ENCODE measurements at places on chromosomes 11 and 22.

GRCh38 chr11:93002380-93002779, 32.9 kb downstream of the MTNR1B start:
- DNase-seq = no peak

DNA sequence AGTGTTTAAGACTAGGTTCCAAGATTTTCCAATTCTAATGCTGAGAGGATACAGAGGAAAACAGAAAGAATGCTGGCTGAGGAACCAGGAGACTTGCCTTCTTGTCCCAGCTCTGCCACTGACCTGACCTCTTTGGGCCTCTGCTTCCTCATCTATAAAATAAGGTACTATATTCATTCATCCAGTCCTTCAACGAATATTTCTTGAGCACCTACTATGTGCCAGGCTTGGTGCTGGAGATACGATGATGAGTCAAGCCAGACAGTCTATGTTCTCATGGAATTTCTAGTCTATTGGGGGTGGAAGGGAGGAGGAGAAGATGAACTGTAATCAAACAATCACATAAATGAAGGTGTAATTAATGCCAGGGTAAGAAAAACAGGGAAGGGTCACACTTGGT, 27.8 kb upstream of the UPB1 start:
- DNase-seq = no peak

- DNase-seq = no peak
Measured at GRCh38 chr22:22848364-22848866, 39.2 kb upstream of the IGLL5 start.

DNA sequence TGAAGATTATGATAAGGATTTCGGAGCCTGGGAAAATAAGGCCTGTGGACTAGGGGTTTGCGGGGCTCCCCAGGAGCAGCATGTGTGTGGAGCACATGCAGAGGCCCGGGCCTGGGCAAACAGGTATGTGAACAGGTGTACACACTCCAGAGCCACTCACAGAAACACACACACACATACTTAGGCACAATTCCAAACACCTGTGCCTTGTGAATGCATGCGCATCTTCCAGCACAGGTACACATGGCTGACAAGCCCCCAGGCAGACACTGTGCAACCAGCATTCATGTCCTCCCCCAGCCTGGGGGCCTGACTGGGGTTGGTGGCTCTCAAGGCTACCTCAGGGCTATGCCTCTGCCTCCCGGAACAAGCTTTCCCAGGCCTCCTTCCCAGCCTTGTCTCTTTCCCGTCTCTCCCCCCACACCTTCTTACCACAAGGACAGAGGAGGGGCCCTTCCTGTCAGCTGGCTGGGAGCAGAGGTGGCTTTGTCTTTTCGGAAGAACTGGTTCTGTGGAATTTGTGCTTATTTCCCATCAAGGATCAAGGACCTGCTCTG, 2.6 kb upstream of the P2RY6 start:
- no peak for DNase-seq

GRCh38 chr11:74611369-74611861, 19.0 kb downstream of the POLD3 start:
- no peak for DNase-seq

- DNase-seq = no peak
Measured at GRCh38 chr22:44975427-44976262, 34.2 kb downstream of the PHF21B start.

DNA sequence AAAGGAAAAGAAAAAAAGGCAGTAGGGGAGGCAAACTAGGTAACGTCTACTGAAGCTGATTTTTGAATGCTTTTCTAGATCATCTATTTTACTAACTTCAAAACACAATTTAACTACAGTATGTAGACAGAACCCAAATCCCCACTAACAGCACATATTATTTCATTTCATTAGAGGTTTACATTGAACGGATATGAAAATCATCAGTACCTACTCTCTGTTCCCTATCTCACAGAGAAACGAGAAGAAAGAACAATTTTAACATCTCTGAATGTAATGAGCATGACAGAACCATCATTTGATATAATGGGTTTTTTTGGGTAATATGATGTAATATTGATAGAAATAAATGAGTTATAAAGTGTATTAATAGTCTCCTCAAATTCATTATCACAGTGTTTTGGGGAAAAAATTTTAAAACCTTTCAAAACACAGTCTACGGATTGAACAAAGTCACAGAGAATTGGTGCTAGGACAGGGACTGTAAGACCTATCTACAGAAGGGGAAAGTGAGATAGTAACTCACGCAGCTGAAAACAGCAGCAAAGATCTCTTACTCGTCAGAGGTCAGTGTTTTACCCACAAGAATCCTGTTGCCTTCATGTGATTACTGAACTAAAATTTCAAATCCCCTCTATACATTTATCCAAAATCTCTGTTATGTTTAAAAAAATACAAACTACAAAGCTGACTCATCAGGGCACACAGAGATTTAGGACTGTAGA, 77.3 kb downstream of the ZBTB44 start:
- DNase-seq = no peak

DNA sequence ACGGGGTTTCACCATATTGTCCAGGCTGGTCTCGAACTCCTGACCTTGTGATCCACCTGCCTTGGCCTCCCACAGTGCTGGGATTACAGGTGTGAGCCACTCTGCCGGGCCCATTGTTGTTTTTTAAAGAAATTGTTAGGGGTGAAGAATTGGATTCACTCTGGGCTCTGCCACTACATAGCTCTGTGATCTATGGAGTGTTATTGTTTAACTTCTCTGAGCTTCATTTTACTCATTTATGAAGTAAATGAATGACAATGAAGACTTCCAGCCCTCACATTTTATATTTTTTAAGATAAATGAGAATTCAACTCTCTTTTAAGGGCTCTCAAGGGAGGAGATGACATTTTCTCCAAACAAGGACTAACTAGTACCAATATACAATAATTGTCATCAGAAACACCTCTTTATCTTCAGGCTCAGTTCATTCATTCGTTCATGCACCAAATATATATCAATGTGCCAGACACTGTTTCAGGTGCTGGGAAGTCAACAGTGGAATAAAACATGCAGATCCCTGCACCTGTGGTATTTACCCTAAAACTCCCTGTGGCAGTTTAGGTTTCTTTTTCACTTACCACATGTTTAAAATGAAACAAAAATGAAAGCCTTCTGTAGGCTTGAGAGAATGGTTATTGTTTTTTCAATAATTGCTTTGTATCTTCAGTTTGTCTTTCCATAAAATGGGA, 23.5 kb upstream of the GRAMD1B start:
- DNase-seq = no peak

DNA sequence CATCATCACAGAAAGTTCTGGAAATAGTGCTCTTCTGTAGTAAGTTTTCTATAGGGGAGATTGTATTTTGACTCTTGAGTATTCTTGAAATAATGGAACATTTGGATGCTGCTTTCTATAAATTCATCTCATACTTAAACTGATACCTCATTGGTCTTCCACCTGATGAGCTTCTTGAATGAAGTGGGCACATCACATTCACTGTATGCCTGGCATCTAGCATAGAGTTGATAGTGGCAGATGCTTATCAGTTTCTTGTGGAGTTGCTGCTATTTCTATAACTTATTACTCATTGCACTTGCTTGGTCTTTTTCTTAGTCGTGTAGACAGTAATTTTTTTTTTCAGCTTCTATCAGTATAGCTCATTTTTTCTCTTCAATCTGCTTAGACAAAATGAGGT, 5.4 kb downstream of the ATXN10 start:
- DNase-seq = no peak

- peak; percentile 69 for DNase-seq
Measured at GRCh38 chr11:66981976-66982578, 7.0 kb downstream of the C11orf86 start.

GRCh38 chr11:37946155-37946766, 1348.2 kb upstream of the RAG2 start:
- DNase-seq = no peak

DNA sequence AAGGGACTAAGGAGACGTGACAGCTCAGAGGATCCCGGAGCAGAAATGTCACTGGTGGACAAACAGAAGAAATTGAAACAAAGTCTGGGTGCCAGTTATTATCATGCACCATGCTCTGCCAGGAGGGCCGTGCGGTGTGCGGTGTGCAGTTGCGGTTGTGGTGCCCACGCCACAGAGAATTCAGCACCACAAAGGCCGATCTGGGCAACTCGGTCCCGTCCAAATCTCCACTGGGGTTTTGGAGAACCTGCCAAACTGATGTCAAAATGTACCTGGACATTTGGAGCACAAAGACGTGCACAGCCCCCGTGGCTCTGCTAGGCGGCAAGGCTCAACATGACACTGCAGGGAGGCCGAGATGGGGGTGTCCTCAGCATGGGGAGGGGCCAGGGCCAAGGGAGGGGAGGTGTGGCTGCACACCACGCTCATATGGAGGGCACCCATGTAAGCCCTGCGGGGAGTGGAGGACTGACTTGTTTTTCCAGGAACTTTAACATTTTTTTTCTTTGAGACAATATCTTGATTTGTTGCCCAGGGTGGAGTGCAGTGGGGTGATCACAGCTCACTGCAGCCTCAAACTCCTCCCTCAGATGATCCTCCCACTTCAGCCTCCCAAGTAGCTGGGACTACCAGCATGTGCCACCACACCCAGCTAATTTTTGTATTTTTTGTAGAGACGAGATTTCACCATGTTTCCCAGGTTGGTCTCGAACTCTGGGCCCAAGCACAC, 39.4 kb downstream of the GNB1L start:
- no peak for DNase-seq

DNA sequence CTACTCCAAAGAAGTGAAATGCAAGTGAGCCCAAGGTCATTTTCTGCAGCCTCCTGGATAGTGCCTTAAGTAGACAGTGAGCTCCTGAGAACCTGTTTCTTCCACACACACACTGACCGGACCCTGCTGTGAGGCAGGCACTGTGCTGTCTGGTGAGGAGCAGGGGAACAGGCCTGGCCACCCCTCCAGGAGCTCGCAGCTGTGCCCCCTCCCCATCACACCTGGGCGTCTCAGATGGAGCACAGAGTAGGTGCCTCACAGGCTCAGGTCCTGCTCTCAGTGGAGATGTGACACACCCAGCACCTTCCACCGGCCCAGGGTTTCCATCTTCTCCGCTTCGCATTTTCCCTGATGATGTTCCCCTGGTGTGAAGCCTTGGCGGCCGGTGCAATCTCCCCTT, 174.9 kb downstream of the ST3GAL4 start:
- no peak for DNase-seq

GRCh38 chr11:45267652-45268299, 18.4 kb downstream of the SYT13 start:
- DNase-seq = no peak

GRCh38 chr22:49118065-49118464, 709.6 kb downstream of the BRD1 start:
- DNase-seq = no peak

- no peak for DNase-seq
Measured at GRCh38 chr11:70405679-70406395, 7.5 kb downstream of the CTTN start.

DNA sequence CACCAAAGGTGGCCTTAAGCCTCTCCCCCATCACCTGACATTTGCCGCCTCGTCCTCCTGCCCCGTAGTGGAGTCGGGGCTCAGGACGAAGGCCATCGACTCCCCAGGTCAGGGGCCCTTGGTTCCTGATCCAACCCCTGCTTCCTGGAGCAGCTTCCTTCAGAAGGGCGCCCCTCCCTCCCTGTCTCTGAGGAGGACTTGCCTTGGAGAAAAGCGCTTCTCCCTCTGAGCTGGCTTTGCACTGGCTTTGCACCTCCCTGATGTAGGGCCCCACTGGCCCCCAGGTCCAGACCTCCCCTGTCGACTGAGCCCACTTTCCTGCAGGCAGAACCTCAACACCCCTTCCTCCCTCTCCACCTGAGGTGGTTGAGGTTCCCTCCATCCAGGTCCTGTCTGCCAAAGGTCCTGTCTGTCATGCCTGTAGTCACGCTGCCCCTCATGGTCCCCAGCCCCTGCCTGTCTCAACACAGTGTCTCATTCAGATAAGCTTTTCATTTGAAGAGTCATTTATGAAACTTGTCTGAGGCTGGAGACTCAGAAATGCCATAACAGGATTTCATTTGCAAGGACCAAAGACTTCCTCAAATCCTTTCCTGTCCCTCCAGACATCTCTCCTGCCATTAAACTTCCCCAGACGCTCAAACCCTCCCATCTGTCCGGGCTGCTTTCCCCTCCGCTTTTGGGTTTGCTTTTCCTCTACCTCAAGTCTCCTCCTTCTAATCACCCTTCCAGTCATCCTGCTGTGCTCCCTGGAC, 78.4 kb downstream of the MYO7A start:
- no peak for DNase-seq

GRCh38 chr11:100445231-100445735, 241.8 kb upstream of the ARHGAP42 start:
- DNase-seq = no peak

DNA sequence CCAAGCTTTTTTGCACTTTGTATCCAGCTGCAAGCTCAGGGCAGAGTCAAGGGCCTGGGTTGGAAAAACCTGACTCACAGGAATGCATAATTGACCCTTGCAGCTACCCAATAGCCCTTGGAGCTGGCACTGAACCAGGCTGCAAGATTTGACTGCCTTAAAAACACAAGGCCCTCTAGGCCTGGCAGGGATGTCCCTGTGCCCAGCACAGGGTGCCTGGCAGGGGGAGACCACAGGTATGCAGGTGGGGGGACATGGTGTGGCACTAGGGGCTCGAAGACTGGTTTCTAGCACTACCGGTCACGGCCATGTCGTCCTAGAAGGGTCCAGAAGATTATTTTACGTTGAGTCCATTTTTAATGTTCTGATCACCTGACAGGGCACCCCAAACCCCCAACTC, 30.2 kb downstream of the SBF1 start:
- no peak for DNase-seq

DNA sequence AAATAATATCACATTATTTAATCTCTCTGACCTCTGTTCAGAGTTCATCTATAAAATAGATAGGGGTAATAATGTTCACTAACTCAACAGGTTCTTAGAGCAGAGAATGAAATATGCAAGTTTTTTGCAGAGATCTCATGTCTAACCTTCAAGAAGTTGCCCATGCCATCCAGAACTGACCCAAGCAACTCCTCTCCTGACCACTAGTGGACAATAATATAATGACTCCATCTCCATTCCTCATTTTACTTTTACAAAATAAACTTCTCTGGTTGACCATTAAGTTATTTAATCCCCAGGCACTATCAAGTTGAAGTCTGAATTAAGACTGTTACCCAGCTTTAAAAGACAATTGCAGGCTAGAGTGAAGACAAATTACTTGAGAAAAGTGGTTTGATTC, 382.6 kb downstream of the KCNA4 start:
- no peak for DNase-seq

DNA sequence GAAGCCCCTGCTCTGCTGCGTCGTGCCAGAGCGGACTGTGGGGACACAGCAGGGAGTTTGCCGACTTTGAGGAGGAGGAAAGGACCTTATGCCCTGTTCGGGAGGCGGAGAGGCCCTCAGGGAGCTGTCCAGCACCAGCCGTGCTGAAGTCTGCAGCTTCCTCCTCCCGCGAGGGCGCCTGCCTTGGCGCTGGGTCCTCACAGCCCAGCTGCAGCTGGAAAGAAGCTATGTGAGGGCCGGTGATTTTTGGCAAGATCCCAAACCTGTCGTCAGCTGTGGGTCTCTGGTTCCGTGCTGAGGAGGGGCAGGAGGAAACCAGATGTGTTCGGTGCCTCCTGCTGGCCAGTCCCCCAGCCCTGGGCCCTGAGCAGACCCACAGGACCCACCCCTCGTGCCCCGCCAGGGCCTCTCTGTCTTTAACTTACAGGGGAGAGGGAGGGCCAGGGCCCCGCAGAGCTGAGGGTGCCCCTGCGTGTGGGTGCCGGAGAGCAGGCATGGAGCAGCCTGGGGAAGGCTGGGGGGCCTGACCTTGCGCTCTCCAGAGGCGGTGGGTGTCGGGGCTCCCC, 12.0 kb downstream of the BRSK2 start:
- peak; percentile 64 for DNase-seq

GRCh38 chr11:3808861-3809623, 682 bp downstream of the PGAP2 start:
- DNase-seq = no peak
